ENCODE measurements at places on chromosomes 2 and 18.

DNA sequence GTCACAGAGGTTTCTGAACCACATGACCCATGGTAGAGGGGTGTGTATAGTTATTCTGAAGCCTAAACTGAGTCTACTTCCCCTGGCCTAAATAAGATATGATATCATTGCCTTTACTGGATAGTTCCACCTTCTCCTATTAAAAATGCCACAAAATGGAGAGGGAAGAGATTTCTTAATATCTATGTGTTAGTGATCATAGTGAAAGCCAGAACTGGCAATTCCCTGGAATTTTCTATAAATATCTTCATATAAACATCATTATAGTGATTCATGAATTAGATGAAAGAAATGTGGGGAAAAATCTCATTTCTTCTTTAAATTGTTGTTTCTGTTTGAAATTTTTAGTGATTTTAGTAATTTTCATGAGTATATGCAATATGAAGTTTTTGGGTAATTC, 45.8 kb downstream of the TSHZ1 start:
- no peak for DNase-seq

DNA sequence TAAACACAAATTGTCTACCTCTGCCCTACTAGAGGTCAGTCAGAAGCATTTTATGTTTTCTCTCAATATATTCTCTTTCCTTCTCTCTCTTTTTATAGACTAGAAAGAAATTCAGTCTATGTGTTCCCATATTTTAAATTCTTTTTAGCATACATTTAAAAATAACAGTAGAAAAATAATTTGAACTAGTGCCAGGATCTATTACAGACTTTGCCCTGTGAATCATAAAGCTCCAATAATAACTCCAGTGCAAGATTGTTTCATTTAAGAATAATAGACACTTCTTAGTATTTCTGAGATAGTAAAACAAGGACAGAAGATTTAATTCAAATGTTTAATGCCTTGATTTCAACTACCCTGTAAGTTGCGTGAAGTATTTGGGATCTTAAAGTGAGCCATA, 60.1 kb downstream of the ITGB6 start:
- no peak for DNase-seq

GRCh38 chr2:239027391-239028252, 179.7 kb downstream of the TWIST2 start:
- DNase-seq = no peak

DNA sequence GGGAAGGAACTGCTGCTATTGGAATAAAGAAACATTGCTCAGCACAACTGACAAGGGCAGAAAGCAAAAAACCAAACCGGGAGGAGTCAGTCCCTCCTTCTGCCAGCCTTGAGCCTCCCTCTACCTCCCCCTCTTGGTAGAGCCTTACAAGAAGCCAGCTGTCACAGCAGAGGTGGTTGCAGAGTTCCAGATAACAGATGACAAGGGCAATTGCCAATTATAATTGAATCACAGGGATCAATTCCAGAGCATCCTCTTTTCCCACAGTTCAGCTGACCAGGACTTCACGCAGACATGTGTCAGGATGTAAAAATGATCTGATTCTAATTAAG, 548.2 kb upstream of the LRRTM1 start:
- DNase-seq = no peak

GRCh38 chr18:23438046-23438377, 15.1 kb upstream of the RIOK3 start:
- no peak for DNase-seq

GRCh38 chr2:240595381-240596079, 9.0 kb downstream of the CAPN10 start:
- DNase-seq = no peak

GRCh38 chr2:193373120-193373519, 1178.4 kb upstream of the TMEFF2 start:
- no peak for DNase-seq

All from stimulated activated CD4-positive, alpha-beta T cell treated with anti-CD3 and anti-CD28 coated beads, Interleukin-4, amount 100 ng/mL, for 4 hours (primary cell).